ENCODE measurements at places on chromosomes 6 and 20.

DNA sequence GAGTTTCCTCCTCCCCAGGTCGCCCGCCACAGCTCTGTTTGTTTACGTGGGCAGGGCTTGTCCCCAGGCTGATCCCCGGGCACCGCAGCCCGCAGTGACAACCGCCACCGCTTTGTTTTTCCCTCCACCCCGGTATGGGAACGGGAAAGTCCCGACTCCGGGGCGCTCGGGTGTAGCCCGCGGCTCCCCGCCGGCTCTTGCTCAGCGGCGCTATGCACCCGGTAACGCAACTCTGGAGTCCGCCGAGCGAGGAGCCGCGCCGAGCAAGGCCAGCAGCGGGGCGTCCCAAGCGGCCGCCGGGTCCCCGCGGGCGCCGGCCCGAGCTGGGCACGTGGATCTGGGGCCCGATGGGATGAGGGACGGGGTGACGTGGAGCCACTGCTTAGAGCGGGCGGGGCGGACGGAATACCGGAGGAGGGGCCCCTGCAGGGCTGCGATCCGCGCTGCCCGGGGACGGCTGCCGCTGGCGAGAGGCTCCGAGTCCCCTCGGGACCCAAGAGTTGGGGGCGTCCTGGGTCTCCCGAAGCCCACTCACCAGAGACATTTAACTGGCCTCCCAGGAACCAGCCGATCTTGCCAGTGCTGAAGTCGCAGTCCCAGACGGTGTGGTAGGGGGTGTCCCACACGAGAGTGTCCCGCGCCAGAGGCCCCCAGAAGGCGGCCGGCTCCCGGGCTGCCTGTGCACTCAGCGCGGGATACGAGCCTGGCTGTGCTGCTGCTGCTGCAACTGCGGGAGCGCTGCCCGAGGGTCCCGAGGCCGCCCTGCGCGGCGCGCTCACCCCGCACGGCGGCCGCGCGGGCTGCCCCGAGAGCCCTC lies 497 bp downstream of the ACSS1 start:
- peak; percentile 70 for DNase-seq

- DNase-seq = no peak
Observed at GRCh38 chr6:137126875-137127485, 46.5 kb downstream of the IL22RA2 start.

DNA sequence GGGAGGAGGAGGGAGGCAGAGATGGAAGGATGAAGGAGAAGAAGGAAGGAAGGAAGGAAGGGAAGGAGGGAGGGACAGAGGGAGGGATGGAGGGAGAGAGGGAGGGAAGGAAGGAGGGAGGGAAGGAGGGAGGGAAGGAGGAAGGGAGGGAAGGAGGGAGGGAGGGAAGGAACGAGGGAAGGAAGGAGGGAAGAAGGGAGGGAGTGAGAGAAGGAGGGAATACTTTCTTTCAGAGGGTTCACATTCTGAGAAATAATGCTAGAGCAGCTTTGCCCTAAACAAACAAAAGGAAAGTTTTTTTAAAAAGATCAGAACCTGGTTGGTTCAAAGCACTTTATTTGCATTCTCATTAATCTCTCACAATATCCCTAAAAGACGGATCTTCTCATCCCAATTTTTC lies 96.1 kb upstream of the NXT1 start:
- DNase-seq = no peak

GRCh38 chr20:37243076-37243936 lies 18.3 kb downstream of the GHRH start:
- no peak for DNase-seq

DNA sequence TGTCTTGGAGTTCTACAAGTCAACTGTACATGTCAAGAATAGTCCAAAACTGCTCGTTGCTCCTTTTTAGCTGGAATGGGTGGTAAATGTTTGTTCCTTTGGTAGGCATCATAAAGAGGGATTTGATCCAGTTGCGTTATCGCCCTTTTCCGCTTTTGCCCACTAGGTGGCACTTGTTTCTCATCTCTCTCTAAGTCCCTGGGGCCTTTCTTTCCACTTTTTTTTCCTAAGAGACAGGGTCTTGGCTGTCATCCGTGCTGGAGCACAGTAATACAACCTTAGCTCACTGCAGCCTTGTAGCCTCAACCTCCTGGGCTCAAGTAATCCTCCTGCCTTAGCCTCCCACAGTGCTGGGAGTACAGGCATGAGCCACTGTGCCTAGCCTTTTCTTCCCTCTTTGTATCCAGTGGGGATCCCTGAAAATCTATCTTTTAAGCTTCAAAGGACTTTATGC lies 20.7 kb downstream of the GTPBP2 start:
- DNase-seq = peak; percentile 45

DNA sequence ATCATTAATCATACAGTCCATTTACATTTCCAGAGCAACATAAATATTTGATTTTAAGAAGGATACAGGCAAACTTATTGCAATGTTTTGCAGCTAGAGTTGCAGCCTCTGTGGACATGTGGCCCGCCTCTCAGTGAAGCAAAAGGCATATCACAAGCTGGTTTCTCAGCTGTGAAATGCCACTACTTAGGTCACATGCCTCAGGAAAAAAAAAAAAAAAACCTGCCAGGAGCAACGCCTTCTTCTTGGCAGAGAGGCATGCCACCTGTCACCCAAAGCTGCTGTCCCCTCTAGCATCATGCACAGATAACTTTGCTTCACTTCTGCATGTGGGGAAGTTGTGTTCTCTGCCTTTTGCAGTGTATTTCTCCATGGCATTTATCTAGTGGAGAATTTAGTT lies 18.5 kb downstream of the GRM1 start:
- no peak for DNase-seq

- no peak for DNase-seq
Observed at GRCh38 chr6:157935786-157936185, 45.9 kb upstream of the SYNJ2 start.

DNA sequence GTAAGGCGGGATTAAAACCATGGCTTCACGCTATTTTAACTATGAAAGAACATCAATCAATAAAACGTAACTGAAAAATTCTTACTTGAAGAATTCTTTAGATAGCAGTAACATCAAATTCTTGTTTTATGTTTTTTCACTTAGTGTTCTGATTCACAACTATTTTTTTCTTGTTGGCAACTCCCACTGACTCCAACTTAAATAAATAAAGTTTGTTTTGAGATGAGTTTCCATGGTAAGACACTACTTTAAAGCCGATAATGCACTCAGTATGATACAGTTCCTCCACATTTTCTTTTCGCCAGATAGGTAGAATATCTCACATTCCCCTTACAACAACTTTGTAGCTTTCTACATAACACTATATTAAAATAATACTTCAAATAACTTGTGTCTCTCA lies 33.1 kb upstream of the CNKSR3 start:
- no peak for DNase-seq

GRCh38 chr6:32113386-32114352 lies 4.5 kb upstream of the TNXB start:
- DNase-seq = no peak

- no peak for DNase-seq
Observed at GRCh38 chr6:147909640-147910039, 401.1 kb downstream of the SAMD5 start.

Data from stimulated activated CD4-positive, alpha-beta T cell treated with anti-CD3 and anti-CD28 coated beads, Interleukin-1b, Interleukin-23, amount 100 ng/mL, for 48 hours (primary cell).